ENCODE measurements at places on chromosomes 11 and 22.

- no peak for DNase-seq
Observed at GRCh38 chr11:119337581-119338317, 2.9 kb downstream of the C1QTNF5 start.

DNA sequence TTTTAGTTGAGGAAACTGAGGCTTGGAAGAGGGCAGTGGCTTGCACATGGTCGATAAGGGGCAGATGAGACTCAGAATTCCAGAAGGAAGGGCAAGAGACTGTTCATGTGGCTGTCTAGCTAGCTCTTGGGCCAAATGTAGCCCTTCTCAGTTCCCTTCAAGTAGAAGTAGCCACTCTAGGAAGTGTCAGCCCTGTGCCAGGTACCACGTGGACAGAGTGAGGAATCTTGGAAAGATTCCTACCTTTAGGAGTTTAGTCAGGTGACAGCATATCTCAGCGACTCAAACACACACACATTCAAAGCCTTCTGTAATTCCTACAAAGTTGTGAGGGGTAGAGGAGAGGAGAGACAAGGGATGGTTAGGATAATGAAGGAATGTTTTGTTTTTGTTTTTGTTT, 18.3 kb downstream of the PIK3IP1 start:
- no peak for DNase-seq

- DNase-seq = no peak
Observed at GRCh38 chr11:47109727-47110246, 66.9 kb downstream of the ARFGAP2 start.

DNA sequence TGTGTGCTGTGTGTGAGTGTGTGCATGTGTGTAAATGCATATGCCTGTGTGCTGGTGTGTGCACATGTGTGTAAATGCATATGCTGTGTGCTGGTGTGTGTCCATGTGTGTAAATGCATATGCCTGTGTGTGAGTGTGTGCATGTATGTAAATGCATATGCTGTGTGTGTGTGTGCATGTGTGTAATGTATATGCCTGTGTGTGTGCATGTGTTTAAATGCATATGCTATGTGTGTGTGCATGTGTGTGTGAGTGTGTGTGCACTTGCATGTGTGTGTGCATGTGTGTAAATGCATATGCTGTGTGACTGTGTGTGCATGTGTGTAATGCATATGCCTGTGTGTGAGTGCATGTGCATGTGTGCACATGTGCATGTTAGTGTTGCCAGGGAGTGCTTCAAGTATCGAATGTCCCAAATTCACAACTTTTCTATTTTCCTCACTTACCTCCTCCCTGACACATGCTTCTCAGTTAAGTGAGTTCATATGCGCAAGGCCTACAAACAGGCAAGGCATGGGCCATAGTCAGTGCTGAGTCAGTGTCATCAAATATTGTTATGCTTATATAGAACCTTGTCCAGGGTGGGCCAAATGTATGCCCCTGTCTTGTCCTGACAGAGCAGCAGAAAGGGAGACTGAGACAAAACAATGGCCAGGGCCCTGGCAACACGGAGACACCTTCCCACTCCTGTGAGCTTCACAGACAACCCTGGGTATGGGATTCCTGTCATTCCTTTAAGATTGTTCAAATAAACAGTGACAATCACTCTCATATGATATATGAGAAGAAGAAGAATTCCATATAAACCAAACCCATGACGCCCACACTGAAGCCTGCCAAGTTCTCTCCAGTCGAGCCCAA, 38.6 kb downstream of the GGTLC2 start:
- no peak for DNase-seq

DNA sequence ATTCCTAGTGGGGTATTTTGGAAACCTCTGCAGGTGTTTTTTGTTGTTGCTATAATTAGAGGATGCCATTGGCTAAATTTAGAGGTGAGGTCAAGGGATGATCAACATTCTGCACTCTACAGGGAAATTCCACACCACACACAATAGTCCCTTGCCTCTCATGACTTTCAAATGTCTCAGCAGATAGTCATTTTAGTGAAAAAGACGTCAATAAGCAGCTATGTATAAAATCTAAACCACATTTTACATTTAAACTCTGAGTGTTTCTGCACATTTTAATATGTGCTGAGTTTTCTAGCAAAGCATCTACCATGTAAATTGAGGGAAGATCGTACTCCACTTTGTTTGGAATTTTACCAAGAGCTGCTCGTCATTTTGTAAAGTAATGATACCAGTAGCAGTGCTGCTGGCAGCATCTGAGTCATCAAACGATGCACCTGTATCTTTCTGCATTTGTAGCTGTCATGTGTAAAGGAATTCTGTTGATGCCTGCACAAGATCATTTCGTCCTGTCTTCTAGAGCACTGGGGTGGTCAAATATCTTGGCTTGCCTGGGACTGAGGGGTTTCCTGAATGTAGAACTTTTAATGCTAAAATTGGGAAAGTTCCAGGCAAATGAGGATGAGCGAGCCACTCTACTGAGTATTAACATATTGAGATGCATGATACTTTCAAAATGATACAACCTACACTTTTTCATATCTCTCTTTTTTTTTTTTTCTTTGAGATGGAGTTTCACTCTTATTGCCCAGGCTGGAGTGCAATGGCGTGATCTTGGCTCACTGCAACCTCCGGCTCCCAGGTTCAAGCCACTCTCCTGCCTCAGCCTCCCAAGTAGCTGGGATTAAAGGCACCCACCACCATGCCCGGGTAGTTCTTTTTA, 414.5 kb upstream of the SYN3 start:
- DNase-seq = no peak

- DNase-seq = no peak
Observed at GRCh38 chr22:25841775-25842174, 99.8 kb downstream of the MYO18B start.

DNA sequence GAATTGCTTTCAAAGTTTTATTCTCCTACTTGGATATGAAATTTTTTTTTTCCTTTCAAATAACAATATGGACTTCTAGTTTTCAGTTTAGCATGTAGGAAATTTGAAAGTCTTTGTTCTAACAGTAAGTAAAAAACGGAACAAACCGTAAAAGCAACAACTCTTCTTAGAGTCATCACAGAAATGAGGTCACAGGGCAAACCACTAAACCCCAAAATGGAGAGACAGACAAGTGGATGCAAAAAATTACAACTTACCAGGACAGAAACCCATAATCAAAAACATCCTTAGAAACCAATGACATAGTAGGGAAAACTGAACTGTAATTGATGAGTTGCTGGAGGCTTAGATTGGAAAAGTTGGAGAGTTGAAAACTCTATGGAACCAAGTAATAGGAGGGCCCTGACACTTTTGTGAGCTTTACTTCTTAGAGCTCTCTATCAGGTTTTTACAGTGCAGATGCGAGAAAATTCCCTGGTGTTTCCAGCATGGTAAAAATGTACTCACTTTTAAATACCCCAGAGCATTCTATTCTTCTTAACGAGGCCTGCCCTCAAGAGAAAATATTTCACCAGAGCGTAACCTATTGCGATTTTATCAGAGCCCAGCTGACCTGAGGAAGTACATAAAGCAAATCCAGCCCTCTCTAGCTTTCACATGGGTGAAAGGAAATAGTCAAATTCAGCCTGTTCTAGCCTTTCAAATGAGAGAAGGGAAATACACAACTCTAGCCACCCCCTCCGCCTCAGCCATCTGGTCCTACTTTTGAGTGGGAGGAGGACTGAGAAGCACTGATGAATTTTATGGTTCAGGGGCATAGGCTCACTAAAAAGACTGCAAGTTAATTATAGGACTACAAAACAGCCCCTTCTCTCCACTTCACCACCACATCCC, 39.1 kb downstream of the CASP12 start:
- no peak for DNase-seq

DNA sequence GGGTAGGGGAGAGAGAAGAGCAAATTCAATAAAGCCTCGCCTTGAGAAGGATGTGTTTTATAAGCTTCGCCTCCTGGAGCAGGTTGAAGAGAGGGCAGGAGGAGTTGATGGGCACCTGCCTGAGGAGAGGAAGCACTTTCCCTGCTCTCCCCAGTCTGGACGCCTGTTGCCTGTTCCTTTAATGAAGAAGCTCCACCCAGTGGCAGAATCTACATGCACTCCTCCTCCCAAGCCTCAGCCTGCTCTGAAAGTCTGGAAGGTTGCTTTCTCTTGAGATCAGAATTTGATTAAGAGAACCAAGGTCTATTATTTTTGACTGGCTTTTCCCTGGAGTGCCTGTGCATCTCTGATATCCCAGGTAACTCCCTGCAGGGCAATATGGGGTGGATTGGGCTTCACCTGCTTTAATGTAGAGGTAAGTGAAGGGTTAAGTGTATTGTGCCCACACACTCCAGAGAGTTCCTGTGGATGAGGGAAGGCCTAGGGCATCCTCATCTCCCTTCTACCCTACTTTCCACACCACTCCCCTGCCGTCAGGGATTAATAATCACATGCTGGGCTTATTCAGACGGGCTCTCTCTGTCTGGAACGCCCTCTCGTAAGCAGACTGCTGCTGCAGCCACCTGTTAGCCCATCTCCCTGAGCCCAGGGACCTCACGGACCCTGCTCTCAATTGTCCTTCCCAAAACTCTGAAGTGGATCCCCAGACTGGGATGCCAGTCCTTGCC, 22.3 kb downstream of the NTM start:
- DNase-seq = no peak

- no peak for DNase-seq
Observed at GRCh38 chr11:58685973-58686722, 45.6 kb downstream of the GLYAT start.

DNA sequence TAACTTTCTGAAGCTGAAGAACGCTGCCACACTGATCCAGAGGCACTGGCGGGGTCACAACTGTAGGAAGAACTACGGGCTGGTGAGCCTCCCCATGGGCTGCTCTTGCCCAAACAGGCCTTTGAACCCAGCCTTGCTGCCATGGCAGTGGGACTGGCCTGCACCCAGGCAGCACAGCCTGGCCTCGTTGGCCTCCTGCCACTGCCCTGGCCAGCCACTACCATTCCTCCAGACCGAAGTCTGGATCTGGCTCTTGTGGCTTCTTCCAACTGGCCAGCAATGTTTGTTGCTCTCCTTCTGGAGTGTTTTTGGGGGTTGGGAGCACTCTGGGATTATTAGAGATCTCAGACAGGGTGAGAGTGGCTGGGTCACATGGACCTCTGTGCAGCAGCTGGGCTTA, 51.0 kb downstream of the MYO7A start:
- DNase-seq = no peak

DNA sequence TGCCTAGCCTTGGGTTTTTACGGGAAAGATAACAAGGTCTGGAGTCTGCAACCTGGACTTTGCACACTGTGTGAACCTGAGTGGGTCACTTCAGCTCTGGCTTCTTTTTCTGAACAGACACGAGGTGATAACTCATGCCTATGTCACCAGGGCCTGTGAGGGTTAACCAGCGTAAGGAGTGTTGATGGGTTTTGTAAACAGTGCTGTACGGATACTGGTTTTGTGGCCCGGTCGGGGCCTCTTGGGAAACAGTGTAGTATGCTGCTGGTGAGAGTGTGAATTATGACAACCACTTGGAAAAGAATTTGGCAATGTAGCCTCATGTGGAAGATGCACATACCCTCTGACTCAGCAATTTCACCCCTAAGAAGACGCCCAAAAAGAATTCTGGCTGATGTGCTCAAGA, 266.8 kb downstream of the MN1 start:
- no peak for DNase-seq

DNA sequence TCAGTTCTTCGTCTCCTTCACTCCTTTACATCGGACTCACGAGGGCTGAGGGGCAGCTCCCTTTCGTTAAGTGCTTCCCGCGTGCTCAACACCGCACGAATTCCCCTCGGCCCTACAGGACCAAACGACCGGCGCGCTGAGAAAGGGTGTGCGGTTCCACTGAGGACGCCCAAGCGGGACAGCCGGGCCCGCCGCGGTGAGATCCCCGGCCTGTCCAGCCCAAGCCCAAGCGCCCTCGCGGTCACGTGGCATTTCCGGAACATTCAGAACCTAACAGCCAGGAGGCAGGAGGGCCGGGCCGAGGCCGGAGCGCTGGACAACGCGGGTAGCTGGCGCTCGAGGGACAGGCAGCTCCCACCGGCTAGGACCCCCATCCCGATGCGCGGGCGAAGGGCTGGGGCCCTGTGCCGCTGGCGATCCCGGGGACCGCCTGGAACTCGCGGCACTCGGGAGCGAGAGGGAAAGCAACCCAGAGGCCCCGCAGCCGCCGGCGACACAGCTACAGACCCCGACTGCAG, 737 bp upstream of the STIP1 start:
- no peak for DNase-seq

GRCh38 chr11:67381244-67381972, 8.0 kb upstream of the CLCF1 start:
- DNase-seq = no peak

DNA sequence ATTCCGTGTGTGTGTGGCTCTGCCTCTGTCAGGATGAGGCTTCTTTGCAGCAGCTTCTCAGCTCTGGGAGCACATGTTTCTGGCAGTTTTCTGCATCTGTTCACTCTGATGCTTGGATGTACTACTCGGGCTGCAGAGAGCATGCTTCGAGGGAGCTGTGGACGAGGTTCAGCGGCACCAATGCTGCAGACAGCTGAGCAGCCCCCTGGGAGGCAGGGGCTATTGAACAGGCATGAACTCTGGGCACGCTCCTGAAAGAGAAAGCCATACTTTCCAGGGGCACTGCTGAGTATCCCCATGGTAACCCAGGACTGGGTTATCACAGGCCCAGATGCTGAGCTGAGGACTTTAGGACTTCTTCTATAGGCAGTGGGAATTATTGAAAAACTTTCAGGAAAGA, 33.8 kb downstream of the ADAMTS8 start:
- no peak for DNase-seq

GRCh38 chr11:104033561-104033960, 2.9 kb upstream of the DDI1 start:
- no peak for DNase-seq

DNA sequence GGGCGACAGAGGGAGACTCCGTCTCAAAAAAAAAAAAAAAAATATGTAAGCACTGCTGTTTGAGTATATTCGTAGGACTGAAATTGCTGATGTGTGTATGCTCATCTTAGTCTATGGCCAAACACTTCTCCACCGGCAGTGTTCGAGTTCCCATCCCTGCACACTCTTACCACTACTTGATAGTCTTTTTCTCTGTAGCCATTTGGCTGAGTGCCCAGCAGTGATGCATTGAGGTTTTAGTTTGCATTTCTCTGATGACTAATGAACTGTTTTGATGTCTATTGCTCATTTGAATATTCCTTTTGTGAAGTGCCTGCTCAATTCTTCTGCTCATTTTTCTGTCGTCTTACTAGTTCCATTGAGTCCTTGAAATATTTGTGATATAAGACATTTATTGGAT, 1.9 kb downstream of the TIRAP start:
- no peak for DNase-seq

- DNase-seq = no peak
Observed at GRCh38 chr11:11806074-11806473, 35.7 kb upstream of the USP47 start.

- DNase-seq = no peak
Observed at GRCh38 chr11:89529626-89530380, 38.6 kb upstream of the NOX4 start.

DNA sequence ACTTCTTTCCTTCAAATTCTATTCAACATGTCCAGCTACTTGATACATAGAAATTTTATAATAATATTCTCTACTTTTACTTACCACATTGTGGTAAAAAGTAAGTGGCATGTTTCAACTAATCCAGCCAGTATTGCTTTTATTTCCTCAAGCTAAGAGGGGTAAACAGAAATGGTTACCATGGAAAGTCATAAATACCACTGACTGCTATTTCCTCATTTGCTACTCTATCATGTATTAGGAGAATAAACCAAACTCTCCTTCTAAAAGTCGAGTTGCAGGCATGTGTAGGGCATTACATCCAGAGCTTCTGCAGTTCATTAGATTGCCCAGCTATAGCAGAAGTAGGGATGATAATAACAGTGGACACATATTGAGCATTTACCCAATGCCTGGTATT, 208.4 kb downstream of the MAML2 start:
- no peak for DNase-seq

GRCh38 chr11:26063915-26064314, 268.0 kb upstream of the ANO3 start:
- DNase-seq = no peak

- DNase-seq = no peak
Observed at GRCh38 chr11:26844963-26845362, 123.1 kb upstream of the SLC5A12 start.
